ENCODE measurements at places on chromosomes 5 and 9. TPM values are rescaled to one million over a fixed set of nuclear protein-coding genes. Genes with fewer than 3 reads are reported as not detected.

RPL37 gene
- 2,192 TPM for total RNA-seq

GRCh38 chr5:96434201-96434645, 1.2 kb upstream of the PCSK1 start:
- H3K27me3 ChIP-seq: no peaks in the 10 kb centered on the region
- H3K27ac ChIP-seq: no peak overlapping the region
- no peaks in the 10 kb centered on the region for H3K4me1 ChIP-seq
- no peaks in the 10 kb centered on the region for H3K36me3 ChIP-seq
- DNase-seq: peak; percentile 48

ITK gene
- total RNA-seq: not detected

- H3K36me3 ChIP-seq: no peaks in the 10 kb centered on the region
- H3K4me3 ChIP-seq: no peak overlapping the region
- no peaks in the 10 kb centered on the region for H3K27me3 ChIP-seq
- DNase-seq: no peak
Measured at GRCh38 chr5:19536387-19536786, 451.6 kb downstream of the CDH18 start.

DNA sequence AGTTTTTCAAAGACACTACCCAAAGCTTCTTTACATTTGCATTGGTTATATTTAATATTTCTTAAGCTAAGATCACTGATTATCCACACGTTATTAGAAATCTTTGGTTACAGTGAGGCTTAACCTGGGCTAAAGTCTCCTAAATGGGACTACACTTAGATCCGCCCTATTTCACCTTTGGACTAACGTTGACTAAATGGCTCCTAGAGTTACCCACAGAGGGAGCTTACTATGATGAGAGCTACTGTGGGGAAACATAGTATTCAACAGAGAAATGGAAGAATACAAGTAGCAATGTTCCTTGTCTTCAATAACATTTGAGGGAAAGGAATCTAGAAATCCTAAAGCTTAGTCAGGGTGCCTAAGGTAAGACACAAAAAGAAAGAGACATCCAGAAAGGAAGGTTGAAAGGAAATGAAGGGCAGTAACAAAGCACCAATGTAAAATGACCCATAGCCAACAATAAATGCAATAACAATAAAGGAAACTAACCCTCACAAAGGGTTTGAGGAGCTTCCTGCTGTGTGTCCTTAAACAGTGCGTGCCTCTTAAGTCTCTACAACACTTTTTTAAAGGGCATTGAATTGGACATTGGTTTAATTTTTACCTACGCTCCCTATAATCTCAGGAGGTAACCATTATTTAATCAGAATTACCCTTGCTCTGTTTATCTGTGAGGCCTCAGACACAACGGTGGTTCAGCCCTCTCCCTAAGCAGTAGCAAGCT, 217.1 kb downstream of the PJA2 start:
- H3K27ac ChIP-seq: no peak overlapping the region
- H3K36me3 ChIP-seq: peaks cover 2% of the 10 kb centered on the region
- H3K4me1 ChIP-seq: no peaks in the 10 kb centered on the region

GRCh38 chr5:65796269-65796668, 74.3 kb downstream of the NLN start:
- H3K27me3 ChIP-seq: no peaks in the 10 kb centered on the region
- H3K4me3 ChIP-seq: no peak overlapping the region
- no peaks in the 10 kb centered on the region for H3K4me1 ChIP-seq
- peaks cover 10% of the 10 kb centered on the region for H3K36me3 ChIP-seq
- no peak overlapping the region for H3K27ac ChIP-seq

DNA sequence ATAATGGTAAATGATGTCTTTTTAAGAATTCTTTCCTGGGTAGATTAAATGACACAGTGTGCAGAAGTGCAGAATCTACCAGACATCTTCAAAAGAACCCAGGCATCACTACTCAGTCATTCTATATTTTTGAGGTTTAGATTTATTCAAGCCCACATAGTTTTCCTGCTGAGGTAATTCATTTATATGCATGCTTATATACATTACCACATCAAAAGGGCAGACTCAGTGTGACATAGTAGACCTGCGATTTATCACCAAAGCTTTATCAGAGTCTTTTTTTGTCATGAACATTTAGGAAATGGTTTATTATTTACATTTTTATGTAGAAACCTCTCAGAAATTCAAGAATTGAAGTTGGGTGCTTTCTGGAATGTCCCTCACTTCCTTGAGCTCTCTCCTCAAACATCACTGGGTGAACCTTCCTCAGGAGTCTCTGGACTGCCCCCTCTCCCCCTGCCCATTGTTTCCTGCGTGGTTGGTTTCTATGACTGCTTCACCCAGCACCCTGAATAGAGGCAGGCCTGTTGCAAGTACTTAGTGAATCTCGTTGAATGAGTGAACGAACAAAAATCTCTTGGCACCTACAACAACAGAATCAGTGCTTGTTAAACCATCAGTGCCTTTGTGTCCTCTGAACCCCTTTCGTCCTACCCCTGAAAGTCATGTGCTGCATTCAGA, 42.5 kb downstream of the ADAMTS16 start:
- no peak overlapping the region for H3K4me3 ChIP-seq
- H3K27me3 ChIP-seq: no peaks in the 10 kb centered on the region
- H3K27ac ChIP-seq: no peak overlapping the region
- DNase-seq: no peak
- peaks cover 10% of the 10 kb centered on the region for H3K4me1 ChIP-seq
- H3K36me3 ChIP-seq: no peaks in the 10 kb centered on the region

TOPORS gene
- 28.8 TPM for total RNA-seq

FGFR4 gene
- 109 TPM for total RNA-seq

- no peak overlapping the region for H3K4me3 ChIP-seq
- H3K27ac ChIP-seq: no peak overlapping the region
- no peaks in the 10 kb centered on the region for H3K4me1 ChIP-seq
- no peaks in the 10 kb centered on the region for H3K36me3 ChIP-seq
- H3K27me3 ChIP-seq: peaks cover 17% of the 10 kb centered on the region
- no peak for DNase-seq
Measured at GRCh38 chr9:90970608-90971007, 169.0 kb downstream of the SYK start.

Data from HepG2 (cell line).